ENCODE measurements at places on chromosomes 3 and 15.

DNA sequence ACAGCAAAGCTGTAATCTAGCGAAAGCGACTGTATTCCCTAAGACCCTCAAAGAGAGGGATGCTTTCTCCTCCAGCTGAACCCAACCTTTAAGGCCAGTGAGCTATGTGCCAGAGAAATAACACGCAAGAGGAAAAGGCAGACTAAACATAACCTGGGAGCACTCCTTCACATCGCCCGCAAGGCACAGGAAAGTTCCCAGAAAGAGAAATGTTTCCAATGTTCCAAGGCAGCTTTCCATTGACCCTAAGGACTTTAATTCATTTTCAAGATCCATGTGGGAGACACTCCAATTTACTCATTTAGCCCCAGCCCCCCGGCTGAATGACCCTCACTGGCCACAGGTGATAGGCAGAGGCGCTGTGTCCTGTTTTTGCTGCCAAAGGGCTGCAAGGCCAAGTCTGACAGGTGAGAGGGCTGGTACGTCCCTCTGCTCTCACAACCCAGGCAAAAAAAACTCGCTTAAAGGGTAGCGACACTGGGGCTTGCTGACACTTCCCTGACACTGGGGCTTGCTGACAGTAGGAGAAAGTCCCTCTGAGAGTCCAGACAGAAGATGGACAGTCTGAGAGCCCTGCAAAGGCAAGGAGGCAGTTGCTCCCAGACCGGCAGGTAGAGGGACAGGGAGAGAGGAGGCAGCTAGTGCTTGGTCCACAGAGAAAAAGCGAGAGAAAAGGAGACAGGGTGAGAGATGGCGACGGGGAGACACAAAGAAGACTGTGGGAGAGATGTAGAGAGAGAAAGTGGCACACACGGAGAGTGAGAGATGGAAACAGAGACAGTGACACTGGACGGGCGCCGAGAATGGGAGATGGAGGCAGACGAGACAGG, 702 bp downstream of the ARHGEF3 start:
- no peak for DNase-seq

DNA sequence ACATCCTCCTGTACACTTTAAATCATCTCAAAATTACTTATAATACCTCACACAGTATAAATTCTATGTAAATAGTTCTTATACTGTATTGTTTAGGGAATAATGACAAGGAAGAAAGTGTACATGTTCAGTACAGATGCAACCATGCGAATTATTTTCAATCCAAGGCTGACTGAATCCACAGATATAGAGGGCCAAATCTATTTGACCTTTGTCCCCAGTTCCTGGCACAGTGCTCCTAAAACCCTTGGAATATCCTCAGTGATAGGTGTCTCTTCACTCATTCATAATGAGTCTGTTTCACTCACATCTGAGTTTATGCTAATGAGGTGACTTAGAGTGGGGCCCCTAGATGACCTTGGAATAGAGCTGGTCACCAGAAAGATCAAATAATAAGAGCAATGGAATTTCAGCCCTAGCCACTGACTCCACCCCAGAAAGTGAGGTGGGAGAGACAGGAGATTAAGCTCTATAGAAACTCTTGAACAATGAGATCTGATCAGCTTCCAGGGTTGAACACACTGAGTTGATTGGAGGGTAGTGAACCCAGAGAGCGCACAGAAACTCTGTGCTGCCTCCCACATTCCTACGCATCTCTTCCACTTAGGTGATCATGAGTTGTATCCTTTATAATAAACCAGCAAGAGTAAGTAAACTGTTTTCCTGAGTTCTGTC, 65.3 kb downstream of the ADAM10 start:
- DNase-seq, result no peak

- no peak for DNase-seq
These were observed 87.0 kb downstream of the TMEM108 start for GRCh38 chr3:133125171-133125570.

- DNase-seq, result peak; percentile 2
These were observed 475 bp downstream of the SPSB4 start for GRCh38 chr3:141051443-141052200.

GRCh38 chr3:45143673-45144671, 2.2 kb downstream of the CDCP1 start:
- no peak for DNase-seq
